Adrenal gland (tissue), 19 donors: ENCODE measurements at places on chromosomes 1 and 21.

DNA sequence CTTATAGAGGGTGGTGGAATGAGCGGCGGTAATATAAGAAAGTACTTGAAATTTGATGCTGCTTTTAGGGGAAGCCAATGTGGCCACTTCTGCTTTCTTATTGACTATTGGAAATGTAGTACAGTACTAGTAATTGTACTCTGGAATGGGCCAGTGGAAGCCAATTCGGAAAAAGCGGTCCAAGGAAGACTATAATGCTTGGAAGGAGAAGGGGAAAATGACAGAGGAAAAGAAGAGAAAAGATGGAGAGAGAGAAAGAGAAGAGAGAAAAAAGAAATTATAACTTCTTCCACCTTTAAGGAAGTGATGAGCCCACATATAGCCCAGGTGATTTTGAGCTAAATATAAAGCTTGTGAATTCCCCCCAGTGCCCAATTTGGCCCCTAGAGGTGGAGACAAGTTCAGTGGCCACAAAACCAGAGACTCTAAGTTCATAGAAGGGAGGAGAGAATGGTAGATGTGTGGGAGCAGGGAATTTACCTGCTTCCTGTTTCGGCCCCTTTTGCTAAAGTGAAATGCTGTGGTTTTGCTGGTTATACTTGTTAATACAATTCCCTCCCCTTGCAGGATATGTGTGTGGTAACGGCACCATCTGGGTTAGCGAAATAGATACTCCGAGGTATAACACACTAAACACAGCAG lies 35.7 kb upstream of the DUSP10 start:
- no peak for DNase-seq

GRCh38 chr1:163528710-163529348 lies 207.1 kb downstream of the NUF2 start:
- DNase-seq = peak; percentile 66

GRCh38 chr1:28580722-28581530 lies 11.1 kb upstream of the RAB42 start:
- DNase-seq = peak; percentile 54

GRCh38 chr1:64750092-64750491 lies 5.2 kb downstream of the RAVER2 start:
- DNase-seq = no peak

GRCh38 chr1:173093691-173094445 lies 43.1 kb upstream of the TNFSF18 start:
- no peak for DNase-seq

- no peak for DNase-seq
These were observed 55.6 kb downstream of the SLC19A1 start for GRCh38 chr21:45486443-45487160.

DNA sequence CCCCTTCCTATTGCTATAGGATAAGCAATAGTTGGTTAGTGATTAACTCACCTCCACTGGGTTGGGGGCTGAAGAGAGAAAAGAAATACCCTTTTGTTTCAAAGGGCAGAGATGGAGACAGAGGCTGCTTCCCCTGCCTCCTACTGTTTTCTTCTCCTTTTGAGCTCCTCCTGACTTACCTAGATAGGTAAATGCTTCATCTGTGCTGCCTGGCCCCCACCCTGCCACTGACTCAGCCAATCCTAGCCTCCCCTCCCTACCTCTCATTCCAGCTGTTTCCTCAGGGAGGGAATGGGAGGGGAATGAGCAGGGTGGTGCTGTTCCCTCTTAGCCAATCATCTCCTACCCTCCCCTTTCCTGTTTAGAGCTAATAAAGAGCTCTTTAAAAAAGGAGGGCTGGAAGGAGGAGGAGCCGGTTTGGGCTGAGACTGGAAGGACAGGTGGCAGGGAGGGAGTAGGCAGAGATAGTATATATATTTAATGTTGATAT lies at the start of gene C1orf116:
C1orf116 (minus strand) TSS at position 229 of the 490 bp plus-strand sequence. CDS start 5,158 bp downstream, outside the sequence.
- no peak for DNase-seq

DNA sequence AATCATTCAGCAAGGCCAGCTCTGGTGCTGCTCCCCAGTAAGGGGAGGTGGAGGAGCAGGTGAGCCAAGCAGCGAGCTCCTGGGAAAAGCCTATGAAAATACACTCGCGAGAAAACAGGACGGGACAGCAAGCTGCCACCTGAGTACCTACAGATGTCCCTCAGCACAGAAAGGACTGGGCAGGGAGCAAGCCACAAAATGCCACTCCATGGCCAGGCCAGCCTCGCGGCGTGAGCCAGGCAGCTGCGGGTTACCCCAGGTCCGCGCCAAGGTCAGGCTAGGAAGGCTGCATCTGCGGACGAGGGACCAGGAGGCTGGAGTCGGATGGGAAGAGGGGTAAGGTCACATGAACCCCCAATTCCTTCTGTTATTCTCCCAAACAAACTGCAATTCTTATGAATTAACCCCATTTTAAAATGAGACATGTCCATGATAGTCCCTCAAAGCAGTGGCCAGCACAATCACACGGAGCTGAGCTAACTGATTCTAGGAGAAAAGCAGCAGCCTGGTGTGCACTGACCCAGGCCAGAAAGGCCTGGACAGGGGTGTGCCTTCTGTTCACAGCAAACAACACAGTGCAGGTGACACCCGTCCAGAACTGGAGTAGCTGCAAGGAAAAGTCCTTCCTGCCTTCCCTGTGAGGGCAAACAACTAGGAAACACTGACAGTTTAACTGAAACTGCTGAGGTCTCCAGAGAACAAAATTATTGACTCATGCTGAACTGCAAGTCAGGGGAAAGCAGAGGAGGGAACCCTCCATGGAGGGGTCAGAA lies 26.5 kb downstream of the PARP1 start:
- no peak for DNase-seq

GRCh38 chr21:39317134-39318090 lies 4.0 kb upstream of the BRWD1 start:
- DNase-seq = no peak

DNA sequence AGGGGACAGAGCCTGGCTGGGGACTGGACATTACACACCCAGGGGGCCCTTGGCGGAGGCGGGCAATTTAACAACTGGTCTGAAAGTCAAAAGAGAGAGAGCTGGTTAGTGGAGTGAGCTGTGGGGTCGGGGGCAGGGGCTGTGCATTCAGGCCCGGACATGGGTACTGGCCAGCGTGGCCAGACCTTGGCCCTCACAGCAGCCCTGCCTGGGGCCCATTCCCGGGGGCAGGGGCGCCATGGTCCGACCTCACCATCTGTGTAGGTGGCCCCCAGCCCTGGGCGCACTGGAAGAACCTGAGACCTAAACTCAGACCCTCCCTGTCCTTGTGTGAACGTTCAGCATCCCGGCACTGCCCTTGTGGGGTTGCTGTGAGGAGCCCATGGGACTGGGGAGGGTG lies 5.0 kb downstream of the CLDN19 start:
- no peak for DNase-seq

DNA sequence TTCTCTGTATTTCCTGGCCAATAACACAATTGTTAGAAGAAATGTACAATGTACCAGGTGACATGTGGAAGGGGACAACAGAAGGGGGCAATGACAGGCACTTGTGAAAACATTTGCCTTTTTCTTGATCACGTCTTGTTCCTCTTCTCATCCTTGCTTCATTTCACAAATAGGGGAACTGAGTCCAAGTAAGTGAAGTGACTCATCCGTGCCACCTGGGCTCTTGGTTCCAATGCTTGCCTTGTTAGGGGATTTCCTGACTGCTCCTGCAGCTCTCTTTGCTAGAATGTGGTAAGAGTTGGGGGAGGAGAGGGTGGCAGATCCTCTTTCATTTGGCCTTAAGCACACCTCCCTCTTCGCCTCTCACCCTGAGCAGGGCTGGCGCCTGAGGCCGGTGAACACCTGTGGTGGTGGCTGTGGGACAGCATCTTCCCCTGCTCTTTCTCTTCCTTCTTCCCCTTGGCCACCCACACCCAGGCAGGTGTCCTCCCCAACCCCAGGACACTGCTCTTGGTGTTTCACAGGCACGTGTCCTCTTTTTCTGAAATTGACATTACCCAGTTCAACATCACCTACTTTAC lies 2.2 kb upstream of the RHEX start:
- DNase-seq = peak; percentile 22

GRCh38 chr1:48222501-48223242 lies at the start of gene SLC5A9:
Gene SLC5A9, plus strand, starts transcription at chr1:48222716. Its CDS starts 21 bp downstream, at chr1:48222737.
- no peak for DNase-seq

- DNase-seq = no peak
These were observed 50.4 kb downstream of the DISP3 start for GRCh38 chr1:11529330-11529729.

GRCh38 chr1:5648410-5649165 lies 343.6 kb downstream of the NPHP4 start:
- no peak for DNase-seq

GRCh38 chr1:26305667-26306289 lies 658 bp downstream of the UBXN11 start:
- no peak for DNase-seq

GRCh38 chr1:200526709-200527612 lies 93.6 kb downstream of the KIF14 start:
- DNase-seq = no peak

GRCh38 chr21:15390049-15390448 lies 325.2 kb upstream of the NRIP1 start:
- no peak for DNase-seq

DNA sequence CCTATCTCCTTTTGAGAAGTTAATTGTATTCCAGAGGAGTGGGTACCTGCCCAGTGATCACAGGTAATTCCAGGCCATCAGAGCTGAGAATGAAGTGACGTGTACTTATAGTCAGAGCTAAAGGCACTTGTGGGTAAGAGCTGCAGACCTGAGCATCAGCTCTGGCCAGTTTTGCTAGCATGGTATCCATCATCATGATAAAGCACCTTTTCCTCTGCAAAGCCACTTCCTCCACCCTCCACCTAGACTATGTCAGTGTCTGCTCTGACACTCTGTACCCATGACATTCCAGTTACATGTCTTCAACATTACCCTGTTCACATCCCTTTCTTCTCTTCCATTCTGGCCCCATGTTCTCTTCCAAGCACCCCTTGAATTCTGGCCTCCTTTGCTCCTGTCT lies 157.3 kb downstream of the GRIK3 start:
- DNase-seq = no peak

DNA sequence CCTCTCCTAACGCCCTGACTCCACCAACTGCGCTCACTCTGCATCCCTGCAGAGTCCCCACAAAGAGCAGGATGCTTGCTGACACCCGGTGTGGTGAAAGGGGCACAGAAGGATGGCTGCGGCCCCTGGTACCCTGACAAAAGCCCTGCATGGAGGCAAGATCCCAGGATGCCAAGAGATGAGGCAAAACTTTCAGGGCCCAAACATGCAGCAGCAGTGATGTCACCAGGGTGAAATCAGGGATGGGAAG lies 36.6 kb downstream of the SLC9A1 start:
- DNase-seq = no peak

DNA sequence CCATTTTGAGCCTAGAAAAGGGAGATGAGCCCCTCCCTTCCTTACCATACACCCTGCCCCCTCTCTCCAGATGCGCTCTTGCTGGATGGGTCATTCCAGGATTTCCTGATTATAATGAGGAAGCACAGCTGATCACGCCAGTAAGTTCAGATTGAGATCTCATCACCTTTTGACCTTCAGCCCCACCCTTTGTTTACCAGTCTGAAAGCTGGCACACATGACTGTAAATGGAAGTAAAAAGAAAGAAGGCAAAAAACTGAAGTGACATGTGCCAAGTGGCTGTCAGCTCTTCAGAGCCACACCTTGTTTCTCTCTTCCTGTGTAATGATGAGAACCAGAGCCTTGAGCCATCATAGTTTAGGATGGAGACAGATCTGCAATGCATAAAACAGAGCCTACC lies 27.9 kb downstream of the S1PR1 start:
- no peak for DNase-seq

- no peak for DNase-seq
These were observed 4.4 kb downstream of the THAP3 start for GRCh38 chr1:6628971-6629479.

- no peak for DNase-seq
These were observed 406.7 kb downstream of the DISC1 start for GRCh38 chr1:232033285-232033684.

- no peak for DNase-seq
These were observed 102.7 kb upstream of the GRIK3 start for GRCh38 chr1:37137014-37137413.

- DNase-seq = no peak
These were observed 1.6 kb upstream of the PANK4 start for GRCh38 chr1:2528016-2528415.

GRCh38 chr1:155966750-155967149 lies 11.6 kb downstream of the ARHGEF2 start:
- DNase-seq = no peak

DNA sequence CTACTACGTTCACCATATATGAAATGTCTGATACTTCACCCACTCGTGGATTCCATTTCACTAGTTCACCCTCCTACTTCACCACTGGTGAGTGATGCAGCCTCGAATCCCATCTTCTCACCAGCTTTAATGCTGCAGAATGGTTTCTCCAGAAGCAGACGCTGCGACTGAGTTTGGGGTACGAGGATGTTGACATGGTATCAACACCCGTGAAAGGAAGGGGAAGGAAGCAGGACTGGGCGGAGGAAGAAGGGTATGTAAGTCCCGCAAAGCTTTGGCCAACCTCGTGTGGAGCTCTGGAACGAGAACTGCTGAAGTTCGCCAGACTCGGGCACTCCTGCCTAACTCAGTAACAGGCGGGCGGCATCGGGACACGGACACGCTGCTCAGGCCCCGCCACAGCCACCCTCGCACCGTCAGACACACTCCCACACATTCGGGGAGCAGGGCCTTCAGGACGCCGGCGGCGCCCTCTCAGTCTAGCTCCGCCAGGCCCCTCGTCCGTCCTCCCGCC lies 833 bp upstream of the DIP2A start:
- DNase-seq = peak; percentile 47

DNA sequence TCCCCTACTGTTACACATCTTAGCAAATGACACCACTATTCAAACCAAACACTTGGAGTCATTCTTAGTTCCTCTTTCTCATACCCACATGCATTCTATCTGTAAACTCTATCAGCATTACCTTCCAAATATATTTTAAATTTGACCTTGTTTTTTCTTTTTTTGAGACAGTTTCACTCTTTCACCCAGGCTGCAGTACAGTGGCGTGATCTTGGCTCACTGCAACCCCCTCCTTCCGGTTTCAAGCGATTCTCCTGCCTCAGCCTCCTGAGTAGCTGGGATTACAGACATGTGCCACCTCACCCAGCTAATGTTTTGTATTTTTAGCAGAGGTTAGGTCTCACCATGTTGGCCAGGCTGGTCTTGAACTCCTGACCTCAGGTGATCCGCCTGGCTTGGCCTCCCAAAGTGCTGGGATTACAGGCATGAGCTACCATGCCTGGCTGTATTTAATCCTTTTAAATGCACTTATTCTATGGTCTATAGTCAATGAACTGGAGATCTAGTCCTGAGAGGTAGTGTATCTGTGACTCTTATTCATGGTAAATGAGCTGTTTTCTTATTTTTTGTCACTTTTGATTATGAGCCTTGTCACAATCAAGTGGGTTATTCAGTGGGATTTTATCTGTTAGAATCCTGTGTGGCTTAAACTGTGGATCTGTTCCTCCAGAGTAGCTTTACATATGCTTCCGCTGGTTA lies 73.1 kb downstream of the GATAD2B start:
- no peak for DNase-seq

- DNase-seq = no peak
These were observed 27.4 kb downstream of the KCNN3 start for GRCh38 chr1:154842635-154843034.

GRCh38 chr1:151135433-151136385 lies 10.7 kb downstream of the SEMA6C start:
- DNase-seq = no peak

GRCh38 chr1:248359415-248359814 lies 2.0 kb upstream of the OR2T4 start:
- DNase-seq = no peak
